Fibroblast of skin of back (primary cell): ENCODE measurements at places on chromosomes 4 and X.

DNA sequence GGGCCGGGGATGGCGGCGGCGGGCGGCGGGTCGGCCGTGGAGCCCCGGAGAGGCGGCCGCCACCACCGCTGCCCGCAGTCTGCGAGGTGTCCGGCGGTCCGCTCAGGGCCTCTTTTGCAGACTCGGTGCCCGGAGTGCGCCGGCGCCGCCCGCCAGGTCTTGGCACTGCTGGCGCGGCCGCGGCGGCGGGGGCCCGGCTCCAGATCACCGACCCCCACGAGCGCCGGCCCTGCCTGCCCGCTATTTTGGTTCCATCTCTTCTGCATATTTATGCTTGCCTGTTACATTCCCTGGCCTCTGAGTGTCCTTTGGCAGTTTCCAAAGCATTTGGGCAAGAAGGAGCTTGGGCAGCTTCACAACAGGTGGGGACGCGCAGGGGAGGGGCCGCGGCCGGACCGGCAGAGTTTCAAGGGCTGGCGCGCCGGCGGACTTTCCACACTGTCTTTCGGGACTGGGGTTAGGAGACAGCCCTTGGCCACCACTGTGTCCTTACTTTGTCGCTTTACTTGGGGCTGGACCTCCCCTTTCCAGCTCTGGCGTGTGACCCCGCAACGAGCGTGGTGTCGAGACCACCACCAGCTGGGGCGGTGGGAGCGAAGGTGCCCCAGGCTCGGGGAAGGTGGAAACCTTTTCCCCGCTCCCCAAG, 668 bp upstream of the TAPT1 start:
- DNase-seq, result peak; percentile 25

- no peak for DNase-seq
These were observed 82.2 kb downstream of the SH3KBP1 start for GRCh38 chrX:19805046-19805690.

GRCh38 chr4:10346023-10346422, 111.2 kb downstream of the ZNF518B start:
- DNase-seq, result peak; percentile 43

DNA sequence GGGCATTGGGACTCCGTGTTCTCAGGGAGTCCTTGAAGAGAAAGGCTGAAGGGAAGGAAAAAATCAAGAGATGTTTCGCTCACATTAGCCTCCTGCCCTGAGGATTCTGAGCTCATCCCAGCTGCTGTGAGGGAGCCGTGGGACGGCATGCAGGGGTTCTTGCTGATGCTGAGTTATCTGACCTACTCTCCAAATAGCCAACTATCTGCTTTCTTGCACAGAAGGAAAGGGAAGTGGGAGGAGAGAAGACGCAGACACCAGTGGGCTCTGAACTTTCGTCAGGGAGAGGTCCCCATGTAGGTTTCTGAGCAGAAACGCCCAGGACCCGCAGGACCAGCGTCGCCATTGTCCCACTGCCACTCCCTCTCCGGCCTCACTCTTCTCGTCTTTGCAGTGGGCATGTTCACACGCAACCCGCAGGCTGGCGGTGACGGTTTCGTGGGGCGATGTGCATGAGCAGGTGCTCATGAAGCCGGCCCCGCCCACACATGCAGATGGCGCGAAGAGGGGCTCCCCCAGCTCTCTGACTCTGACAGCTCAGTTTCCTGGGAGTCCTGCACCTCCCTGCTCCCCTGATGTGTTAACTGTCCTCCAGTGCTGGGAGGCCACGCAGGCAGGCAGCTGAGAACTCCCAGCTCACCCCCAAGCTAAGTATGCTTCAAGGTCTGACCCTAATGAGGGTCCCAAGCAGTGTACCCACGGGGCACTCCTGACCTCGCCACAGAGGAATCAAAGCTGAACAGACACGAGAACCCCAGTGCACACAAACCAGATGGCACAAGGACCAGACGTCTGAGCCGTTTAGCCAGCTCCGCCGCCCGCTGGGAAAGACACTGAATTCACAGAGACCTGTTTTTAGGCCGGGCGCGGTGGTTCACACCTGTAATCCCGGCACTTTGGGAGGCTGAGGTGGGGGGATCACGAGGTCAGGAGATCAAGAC, 13.6 kb upstream of the ABLIM2 start:
- DNase-seq, result no peak

- no peak for DNase-seq
These were observed 97.7 kb upstream of the CASK start for GRCh38 chrX:42021058-42021457.

DNA sequence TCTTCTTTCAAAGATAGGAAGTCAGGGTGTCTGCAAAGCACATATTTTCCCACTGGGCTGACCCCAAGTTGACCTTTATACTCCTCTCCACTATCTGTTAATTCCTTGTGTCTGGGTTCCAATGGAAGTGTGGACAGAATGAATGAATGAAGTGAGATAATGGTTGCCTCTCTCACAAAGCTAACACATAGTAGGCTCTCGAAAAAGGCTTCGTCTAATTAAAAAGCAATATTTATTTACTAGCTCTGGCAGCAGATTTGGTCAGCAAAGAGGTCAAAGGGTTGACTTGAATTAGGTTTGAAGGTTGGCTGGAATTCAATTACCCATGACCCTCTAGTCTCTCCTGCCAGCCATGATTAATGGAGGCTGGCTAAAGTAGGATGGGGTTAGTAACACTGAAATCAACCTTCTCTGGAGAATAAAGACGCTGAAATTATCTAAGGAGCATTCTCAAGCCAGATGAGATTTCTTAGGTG, 280.3 kb upstream of the KLF3 start:
- no peak for DNase-seq

- no peak for DNase-seq
These were observed 278.8 kb downstream of the CFAP299 start for GRCh38 chr4:80614319-80614718.

- DNase-seq, result peak; percentile 74
These were observed 147.7 kb downstream of the SH3KBP1 start for GRCh38 chrX:19739683-19740082.

DNA sequence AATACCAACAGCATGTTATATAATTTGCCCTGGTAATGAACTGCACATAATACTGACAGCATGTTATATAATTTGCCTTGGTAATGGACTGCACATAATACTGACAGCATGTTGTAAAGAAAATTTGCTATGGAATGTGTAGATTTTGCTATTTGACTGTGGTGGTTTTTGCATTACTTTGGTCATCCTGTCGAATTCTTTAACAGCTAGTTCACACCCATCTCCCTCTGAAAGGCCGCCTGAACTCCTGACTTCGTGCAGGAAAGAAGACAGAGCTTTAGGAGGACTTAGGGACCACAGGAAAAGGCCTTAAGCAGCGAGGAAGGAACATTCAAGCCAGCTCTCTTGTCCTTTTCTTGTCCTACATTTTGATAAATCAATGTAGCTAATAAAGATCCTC, 45.2 kb upstream of the DCLK2 start:
- peak; percentile 68 for DNase-seq

DNA sequence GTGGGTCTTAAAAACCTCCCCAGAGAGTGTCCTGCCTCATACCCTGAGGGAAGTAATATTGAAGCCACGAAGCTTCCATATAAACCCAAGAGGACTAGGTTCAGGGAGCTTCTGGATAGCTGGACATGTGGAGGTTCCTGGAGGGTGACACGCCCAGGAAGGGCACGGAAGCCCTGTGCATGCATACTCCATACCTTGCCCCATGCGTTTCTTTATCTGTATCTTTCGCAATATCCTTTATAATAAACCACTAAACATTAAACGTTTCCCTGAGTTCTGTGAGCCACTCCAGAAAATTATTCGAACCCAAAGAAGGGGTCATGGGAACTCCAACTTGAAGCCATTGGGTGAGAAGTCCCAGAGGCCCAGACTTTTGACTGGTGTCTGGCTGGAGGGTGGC, 45.7 kb upstream of the HPF1 start:
- no peak for DNase-seq

DNA sequence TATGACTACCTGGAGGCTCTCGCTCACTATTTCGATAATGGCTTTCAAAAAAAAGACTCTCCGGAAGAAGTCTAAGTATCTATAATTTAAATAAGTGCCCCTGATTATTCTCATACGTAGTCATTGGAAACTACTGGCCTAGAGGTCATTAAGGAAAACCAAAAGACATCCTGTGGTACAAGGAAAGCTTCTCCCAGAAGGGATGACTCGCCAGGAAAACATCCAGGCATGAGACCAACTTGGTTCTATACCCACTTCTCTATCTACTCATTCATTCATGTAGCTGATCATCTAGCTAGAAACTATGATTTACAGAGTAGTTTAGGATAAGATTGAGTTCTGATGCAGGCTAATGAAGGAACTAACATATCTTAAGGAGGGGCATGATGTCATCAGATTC, 37.7 kb downstream of the SOX3 start:
- peak; percentile 42 for DNase-seq

DNA sequence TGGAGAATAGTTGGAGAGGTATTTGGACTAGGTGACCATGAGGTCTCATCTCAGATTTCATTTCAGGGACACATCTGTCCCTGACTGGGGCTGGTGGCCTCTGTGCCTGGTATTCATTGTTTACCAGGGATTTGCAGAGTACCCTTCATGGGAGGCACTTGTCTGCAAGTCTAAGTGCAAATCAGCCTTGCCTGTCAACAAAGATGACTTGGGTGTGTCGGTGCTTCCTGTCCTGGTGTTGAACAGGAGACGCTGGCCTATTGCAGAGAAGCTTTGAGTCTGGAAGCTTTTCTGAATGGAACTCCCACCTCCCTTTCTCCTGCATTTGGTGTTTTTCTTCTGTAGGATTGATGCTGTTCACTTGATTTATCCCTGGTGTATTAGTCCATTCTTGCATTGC, 104.1 kb downstream of the TNIP2 start:
- no peak for DNase-seq

DNA sequence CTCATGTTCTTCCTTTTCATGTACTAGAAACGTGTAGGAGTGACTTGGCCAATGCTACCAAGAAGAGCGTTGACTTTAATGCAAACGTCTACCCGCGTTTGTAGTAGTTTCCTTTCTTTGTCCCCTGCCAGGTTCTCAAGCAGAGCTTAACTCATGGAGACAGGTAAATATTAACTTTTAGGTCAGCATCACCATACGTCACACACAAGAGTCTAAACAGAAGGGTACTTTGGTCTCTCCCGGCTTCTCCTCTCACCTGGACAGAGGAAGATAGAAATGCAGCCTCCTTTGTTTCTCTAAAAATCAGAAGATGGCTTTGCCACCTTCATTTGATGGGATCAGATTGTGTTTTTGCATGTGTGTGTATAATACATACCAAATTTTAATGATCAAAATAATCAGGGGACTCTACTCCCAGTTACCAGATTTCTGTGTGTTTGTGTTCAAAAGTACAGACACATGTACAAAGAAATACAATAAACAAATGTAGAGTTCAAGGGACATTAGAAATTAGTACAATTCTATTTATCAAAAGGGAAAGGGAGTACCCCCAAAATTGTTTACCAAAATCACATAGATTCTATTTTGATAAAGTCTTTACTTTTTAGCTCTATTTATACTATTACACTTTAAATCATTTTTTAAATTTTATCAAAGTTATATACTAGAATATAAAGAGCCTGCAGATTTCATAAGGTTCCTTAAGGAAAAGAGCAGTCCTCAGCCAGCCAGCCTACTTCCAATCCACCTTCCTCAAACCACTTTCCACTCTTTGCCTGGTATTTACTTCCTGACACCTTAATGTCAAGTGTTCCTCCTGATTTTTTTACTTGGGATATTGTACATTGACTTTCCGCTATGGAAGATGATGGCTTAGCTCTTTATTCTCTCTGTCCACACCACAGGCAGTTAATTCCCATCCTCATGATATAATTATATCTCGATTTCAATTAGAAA, 195.5 kb downstream of the RELL1 start:
- DNase-seq, result no peak

- peak; percentile 59 for DNase-seq
These were observed at the start of gene ARX for GRCh38 chrX:25015486-25016360. Gene ARX (minus strand): TSS chrX:25015965. CDS start chrX:25015737, 228 bp downstream.

GRCh38 chr4:17781300-17782287, at the start of gene FAM184B:
Gene FAM184B (minus strand): TSS chr4:17781621. CDS start chr4:17781299, 322 bp downstream.
- no peak for DNase-seq

DNA sequence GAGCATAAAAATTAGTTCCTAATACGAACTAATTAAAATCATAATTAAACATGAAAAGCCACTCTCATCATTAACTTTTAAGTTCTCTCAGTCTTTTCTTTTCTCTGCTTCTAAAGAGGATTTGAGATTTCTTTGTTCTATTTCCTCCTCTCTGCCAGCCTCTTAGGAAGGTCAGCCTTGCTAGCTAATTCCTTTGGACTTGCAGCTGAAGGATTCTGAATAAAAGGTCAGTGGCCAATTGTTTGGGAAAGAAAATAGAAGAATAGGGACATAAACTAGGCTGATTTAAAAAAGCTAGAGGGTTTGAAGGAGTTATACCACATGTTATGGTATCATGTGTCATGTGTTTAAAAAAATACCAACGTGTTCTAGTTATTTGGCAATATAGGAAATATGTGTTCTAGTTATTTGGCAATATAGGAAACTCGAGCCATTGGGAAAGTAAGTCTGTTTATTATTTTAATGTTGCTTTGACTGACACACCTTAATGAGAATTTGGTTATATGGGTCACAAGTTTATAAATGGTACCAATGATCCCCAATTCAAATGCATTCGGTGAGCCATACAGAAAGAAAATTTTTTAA, 1668.7 kb upstream of the PCDH7 start:
- no peak for DNase-seq

DNA sequence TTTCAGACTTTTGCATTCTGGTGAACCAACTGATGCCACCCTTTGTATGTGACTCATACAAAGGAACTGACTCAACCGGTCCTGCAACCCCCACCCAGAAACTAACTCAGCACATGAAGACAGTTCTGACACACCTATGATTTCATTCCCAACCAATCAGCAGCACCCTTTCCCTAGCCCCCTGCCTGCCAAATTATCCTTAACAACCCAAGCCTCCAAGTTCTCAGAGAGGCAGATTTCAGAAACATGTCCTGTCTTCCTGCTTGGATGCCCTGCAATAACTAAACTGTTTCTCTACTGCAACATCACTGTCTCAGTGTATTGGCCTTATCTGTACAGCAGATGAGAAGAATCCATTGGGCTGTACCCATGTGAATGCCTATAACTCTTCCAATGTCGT, 284.7 kb downstream of the CAMK2D start:
- peak; percentile 55 for DNase-seq

GRCh38 chrX:84240848-84241565, 53.0 kb upstream of the RPS6KA6 start:
- DNase-seq, result peak; percentile 25

DNA sequence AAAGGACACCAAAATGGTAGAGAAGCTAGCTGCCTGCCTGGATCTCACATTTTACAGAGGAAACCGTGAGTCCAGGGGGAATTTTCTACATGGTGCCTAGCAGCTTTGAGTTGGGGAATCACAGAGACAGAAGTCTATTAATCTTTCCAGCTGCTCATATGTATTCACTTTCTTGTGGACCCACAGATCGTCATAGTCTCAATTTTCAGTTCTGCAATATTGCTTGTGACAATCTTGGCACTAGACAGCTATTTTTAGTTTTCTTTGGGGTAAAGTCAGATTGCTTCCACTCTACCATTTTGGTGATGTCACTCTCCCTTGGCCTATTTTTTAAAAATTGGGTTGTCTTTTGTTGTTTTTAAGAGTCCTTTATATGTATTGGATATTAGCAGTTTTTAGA, 233.4 kb upstream of the STK26 start:
- no peak for DNase-seq

- peak; percentile 13 for DNase-seq
These were observed 61.7 kb downstream of the ADRA2C start for GRCh38 chr4:3827616-3828492.
